Bronchial smooth muscle cell (primary cell): ENCODE measurements at places on chromosomes 11 and 22. TPM values are rescaled to one million over a fixed set of nuclear protein-coding genes. Genes with fewer than 3 reads are reported as not detected.

The VPREB1 gene
- not detected in 2 replicates for total RNA-seq

The SEPTIN3 gene
- total RNA-seq: under 0.01 and 0.26 TPM in 2 replicates

The DEPDC7 gene
- total RNA-seq: 3.0 and 5.7 TPM in 2 replicates

The UBQLNL gene
- total RNA-seq: 0.16 and 0.17 TPM in 2 replicates

The OR4A15 gene
- total RNA-seq: not detected in 2 replicates

The NEFH gene
- total RNA-seq: under 0.01 and 0.32 TPM in 2 replicates

The KRTAP5-7 gene
- under 0.01 TPM in 1 of 2 replicates, not detected in the other for total RNA-seq

The OR8G5 gene
- not detected in 2 replicates for total RNA-seq

The KCTD14 gene
- 0.32 and 0.43 TPM in 2 replicates for total RNA-seq

The SAA2 gene
- total RNA-seq: 0.16 TPM in 1 of 2 replicates, not detected in the other
